ENCODE measurements at places on chromosomes 2 and 18. TPM values are rescaled to one million over a fixed set of nuclear protein-coding genes. Genes with fewer than 3 reads are reported as not detected.

The UGT1A7 gene
- total RNA-seq: not detected

The RFX8 gene
- total RNA-seq: 2.8 TPM

The CETN1 gene
- total RNA-seq: not detected

The EFHD1 gene
- 6.0 TPM for total RNA-seq

DNA sequence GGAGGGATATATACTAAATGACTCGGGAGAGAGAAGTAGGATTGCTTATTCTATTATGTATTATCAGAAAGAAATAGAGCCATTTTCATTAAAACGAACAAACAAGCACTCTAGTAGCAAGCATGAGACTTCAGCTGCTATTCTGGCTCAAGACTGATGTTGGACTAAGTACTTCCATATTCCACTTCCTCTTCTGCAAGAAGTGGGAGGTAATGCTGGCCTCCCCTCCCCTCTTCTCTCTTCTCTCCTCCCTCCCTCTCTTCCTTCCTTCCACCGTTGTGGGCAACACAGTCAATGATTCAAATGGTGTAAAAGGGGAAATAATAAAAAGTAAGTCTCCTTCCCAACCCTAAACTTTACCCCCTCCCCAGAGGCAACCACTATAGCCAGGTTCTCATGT lies 62.6 kb downstream of the EMX1 start:
- peaks cover 5% of the 10 kb centered on the region for H3K4me1 ChIP-seq
- H3K27me3 ChIP-seq: no peaks in the 10 kb centered on the region
- DNase-seq: no peak
- no peak overlapping the region for H3K27ac ChIP-seq
- H3K36me3 ChIP-seq: no peaks in the 10 kb centered on the region
- no peak overlapping the region for H3K4me3 ChIP-seq

DNA sequence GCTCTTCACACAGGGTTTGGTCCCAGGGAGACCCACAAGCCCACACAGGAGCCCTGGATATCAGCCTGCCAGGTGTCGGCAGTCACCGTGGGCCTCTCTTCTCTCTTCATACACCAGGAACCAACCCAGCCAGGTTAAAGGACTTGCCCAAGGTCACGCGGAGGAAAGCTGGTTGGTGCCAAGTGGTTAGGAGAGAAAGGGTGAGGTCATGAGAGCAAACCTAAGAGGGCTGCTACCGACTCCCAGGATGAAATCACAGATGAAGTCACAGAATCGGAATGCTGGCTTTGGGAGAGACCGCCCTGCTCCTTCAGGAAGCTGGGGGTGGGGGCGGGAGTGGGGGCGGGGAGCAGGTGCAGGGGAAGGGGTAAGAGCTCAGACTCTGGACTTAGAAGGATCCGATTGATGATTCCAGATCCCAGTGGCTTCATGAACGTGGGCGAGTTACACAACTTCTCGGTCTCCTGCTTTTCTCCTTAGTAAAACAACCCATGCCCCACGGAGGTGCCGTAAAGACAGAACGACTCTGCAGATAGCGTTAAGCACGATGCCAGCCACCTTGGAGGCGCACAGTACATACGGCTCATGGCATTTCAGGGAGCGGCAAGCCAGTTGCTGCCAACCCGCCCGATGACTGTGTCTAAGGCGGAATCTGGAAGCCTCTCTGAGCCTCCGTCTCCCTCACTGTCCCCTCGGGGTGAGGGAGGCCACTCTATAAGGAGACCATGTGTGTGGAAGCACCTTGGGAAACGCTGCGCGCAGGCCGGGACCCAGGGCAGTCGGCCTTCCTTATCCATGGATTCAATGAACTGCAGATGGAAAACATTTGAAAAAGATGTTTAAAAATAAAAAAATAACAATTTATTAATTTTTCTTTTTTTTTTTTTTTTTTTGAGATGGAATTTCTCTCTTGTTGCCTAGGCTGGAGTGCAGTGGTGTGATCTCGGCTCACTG lies 23.0 kb upstream of the TAF1B start:
- H3K27me3 ChIP-seq: peaks cover 12% of the 10 kb centered on the region
- DNase-seq: no peak
- H3K4me3 ChIP-seq: no peak overlapping the region
- H3K27ac ChIP-seq: no peak overlapping the region

DNA sequence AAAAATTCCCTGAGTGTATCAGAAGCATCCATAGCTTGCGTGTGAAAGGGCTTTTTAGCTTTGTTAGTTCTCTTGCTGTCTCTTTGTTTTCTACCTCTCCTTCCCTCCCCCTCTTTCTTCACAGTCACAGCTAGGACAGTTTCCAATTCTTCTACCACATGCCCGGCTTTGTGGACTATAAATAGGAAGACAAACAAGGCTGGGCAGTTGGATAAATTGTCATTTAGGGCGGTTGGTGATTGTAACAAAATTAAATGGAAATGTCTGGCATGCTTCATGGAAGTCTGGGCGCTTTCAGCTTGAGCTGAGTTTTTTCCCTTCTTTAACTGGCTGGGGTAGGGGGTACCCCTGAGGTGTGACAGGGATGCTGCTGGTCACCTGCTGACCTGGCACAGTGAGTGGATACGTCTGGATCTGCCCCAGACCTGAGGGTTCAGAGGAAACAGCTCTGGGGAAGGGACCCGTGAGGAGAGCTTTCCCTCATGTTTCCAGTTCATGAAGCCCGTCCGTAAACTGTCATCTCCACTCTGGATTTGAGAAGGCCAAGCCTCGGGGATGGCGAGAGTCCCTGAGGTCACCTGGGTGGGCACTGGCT lies 29.0 kb upstream of the GIGYF2 start:
- H3K27ac ChIP-seq: no peak overlapping the region
- no peaks in the 10 kb centered on the region for H3K36me3 ChIP-seq
- DNase-seq: no peak

DNA sequence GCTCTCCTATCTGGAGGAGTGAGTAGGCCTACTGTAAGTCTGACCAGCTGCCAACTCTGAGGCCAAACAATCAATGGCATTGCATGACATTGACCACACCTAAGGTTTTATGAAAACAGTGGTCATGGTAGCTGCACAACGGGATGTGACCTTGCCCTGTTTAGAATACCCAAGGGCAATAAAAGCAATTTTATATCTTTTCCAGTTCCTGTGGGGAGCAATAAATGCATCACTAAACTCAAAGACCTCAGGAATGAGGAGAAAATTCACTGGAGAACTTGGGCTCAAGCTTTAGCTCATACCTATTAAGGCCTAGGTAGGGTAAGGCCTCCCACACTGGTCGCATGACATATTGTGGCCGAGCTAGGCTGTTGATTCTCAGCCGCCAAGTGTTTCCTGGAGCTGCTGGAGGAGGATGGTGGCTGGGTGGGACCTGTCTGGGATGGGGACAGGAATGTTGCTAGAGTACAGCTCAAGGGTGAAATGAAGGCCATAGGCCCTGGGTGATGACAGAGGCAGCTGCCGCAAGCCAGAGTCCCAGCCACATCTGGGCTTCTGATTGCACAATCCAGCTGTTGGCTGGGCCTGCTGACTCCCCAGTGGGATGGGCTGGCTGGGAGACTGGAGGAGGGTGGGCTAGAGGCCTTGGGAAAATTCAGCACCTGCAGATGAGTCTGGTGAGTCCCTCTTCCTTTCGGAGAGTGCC lies 313.7 kb downstream of the CYP26B1 start:
- no peaks in the 10 kb centered on the region for H3K36me3 ChIP-seq
- DNase-seq: no peak
- H3K27me3 ChIP-seq: no peaks in the 10 kb centered on the region
- H3K27ac ChIP-seq: no peak overlapping the region

- no peaks in the 10 kb centered on the region for H3K4me1 ChIP-seq
- peaks cover 61% of the 10 kb centered on the region for H3K36me3 ChIP-seq
- no peaks in the 10 kb centered on the region for H3K27me3 ChIP-seq
- H3K27ac ChIP-seq: no peak overlapping the region
- DNase-seq: no peak
Measured at GRCh38 chr2:239177908-239178307, 222.9 kb downstream of the HDAC4 start.

GRCh38 chr2:231181860-231182512 lies 16.4 kb upstream of the ARMC9 start:
- H3K27me3 ChIP-seq: no peaks in the 10 kb centered on the region
- peaks cover 12% of the 10 kb centered on the region for H3K4me1 ChIP-seq
- no peak overlapping the region for H3K27ac ChIP-seq

DNA sequence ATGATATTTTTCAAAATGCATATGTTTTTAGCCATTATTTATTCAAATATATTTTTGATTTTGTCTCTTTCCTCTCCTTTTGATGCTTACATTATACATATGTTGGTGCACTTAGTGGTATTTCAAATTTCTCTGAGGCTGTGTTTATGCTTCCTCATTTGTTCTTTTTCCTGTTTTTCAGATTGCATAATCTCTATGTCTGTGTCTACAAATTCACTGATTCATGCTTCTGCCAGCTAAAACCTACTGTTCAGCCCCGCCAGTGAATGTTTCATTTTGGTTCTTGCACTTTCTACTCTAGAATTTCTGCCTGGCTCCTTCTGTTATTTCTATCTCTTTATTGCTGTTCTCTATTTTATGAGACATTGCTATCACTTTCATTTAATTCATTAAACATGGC lies 951.7 kb upstream of the CNTNAP5 start:
- H3K4me1 ChIP-seq: no peaks in the 10 kb centered on the region
- no peak overlapping the region for H3K27ac ChIP-seq
- H3K4me3 ChIP-seq: no peak overlapping the region
- no peaks in the 10 kb centered on the region for H3K27me3 ChIP-seq
- H3K36me3 ChIP-seq: no peaks in the 10 kb centered on the region

DNA sequence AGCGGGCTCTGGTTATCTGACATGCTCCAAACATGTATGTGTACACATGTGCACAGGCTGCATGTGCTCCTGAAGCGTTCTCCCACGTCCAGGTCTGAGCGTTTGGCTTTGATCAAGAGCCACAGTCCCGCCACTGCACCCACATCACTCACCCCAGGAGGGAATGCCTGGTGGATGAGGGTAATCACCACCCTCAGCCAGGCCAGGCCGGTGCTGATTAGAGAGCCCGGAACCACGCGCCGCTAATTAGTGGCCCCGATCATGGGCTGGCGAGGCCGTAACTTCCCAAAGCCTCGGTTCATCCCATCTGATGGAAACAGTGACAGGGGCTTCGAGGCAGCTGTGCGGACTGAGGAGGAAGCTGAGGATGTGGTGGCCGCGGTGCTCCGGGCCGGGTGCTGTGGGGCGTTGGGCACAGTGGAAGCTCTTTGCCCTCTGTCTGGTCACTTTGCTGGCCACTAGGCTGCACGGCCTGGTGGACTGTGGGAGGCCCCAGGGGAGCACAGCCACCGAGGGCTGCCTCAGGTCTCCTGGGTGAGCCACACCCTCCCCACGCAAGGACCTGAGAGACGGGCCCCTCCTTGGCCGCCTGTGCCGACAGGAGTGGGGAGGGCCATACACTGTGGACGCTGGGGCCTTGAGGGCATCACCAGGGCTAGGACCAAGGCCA lies 219.4 kb downstream of the TWIST2 start:
- DNase-seq: no peak
- H3K27me3 ChIP-seq: no peaks in the 10 kb centered on the region
- no peak overlapping the region for H3K4me3 ChIP-seq
- H3K36me3 ChIP-seq: peaks cover 12% of the 10 kb centered on the region

- H3K4me1 ChIP-seq: no peaks in the 10 kb centered on the region
- H3K4me3 ChIP-seq: no peak overlapping the region
- DNase-seq: no peak
- H3K36me3 ChIP-seq: peaks cover 48% of the 10 kb centered on the region
- H3K27me3 ChIP-seq: no peaks in the 10 kb centered on the region
Measured at GRCh38 chr2:172539767-172540166, 16.1 kb upstream of the PDK1 start.

Measured in activated CD8-positive, alpha-beta T cell treated with anti-CD3 and anti-CD28 coated beads, Interleukin-2, amount 10 ng/mL, durations not matched to agents 7 days and 5 days (primary cell).